Activated T-helper 2 cell treated with anti-CD3 and anti-CD28 coated beads, Interferon-gamma antibody, Interleukin-2, Interleukin-4, amounts not matched to agents 10 μg/mL and 5 μg/mL and 100 μg/mL, durations not matched to agents 14 hours and 24 hours and 36 hours (primary cell): ENCODE measurements at places on chromosomes 7 and 10.

- no peak overlapping the region for H3K4me3 ChIP-seq
- peak overlapping the region; percentile 72 for H3K27ac ChIP-seq
- no peak for DNase-seq
- no peaks in the 10 kb centered on the region for H3K36me3 ChIP-seq
- peaks cover 15% of the 10 kb centered on the region for H3K4me1 ChIP-seq
- H3K27me3 ChIP-seq = no peaks in the 10 kb centered on the region
Measured at GRCh38 chr10:35270100-35270499, 66.2 kb upstream of the CCNY start.

DNA sequence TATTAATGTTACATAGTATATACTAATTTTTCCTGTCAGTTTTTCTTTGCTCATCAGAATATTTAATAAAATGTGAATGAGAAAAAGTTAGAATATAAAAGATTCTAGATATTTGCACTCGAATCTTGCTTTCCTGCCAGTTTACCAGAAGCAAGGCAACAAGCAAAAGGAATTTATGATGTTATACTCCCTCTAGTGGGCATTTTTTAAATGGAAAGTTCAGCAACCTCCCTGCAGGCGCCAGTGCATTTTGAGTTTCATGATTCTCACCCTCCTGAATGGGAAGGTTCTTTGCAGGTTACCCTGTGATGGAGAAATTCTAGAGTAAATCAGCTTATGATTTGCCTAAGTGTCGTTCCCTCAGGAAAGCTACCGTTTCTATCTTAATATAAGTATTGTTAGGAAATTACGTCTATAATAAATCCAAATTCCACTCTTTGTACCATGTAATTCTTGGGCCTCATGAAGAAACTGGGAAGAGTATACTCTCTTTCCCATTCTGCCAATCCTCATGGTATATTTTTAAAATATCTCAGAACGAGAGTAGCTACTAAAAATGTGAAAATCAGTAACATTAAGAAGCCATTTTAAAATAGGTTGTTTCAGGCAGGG lies 350.0 kb downstream of the CRPPA start:
- no peaks in the 10 kb centered on the region for H3K27me3 ChIP-seq
- no peak overlapping the region for H3K27ac ChIP-seq
- no peaks in the 10 kb centered on the region for H3K36me3 ChIP-seq

DNA sequence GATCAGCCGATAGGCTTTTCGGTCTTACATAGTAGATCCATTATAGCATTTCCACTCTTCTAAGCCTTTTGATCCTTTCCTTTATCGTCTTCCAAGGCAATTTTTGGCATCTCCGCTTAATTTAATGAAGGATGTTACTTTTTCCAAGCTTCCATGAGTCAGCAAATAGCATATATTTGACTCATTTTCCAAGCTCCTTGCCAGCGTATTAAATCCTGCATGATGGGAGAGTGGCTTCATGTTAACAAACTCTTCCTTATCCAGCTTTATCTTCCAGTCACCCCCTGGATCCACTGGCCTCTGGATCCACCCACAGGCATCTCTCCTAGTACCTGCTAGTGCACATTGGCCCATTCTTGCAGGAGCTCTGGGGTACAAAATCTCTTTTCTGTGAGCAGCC lies 13.0 kb downstream of the OR9A2 start:
- no peaks in the 10 kb centered on the region for H3K4me1 ChIP-seq
- no peak overlapping the region for H3K4me3 ChIP-seq
- DNase-seq = no peak
- peaks cover 28% of the 10 kb centered on the region for H3K27me3 ChIP-seq

- DNase-seq = no peak
- no peaks in the 10 kb centered on the region for H3K36me3 ChIP-seq
- peaks cover 8% of the 10 kb centered on the region for H3K4me1 ChIP-seq
Measured at GRCh38 chr10:132967540-132967939, 25.2 kb upstream of the CFAP46 start.

GRCh38 chr10:71747039-71747531 lies 26.2 kb downstream of the VSIR start:
- H3K27me3 ChIP-seq = no peaks in the 10 kb centered on the region
- H3K4me3 ChIP-seq = no peak overlapping the region
- H3K36me3 ChIP-seq = peaks cover 62% of the 10 kb centered on the region
- peak overlapping the region; percentile 99 for H3K27ac ChIP-seq

DNA sequence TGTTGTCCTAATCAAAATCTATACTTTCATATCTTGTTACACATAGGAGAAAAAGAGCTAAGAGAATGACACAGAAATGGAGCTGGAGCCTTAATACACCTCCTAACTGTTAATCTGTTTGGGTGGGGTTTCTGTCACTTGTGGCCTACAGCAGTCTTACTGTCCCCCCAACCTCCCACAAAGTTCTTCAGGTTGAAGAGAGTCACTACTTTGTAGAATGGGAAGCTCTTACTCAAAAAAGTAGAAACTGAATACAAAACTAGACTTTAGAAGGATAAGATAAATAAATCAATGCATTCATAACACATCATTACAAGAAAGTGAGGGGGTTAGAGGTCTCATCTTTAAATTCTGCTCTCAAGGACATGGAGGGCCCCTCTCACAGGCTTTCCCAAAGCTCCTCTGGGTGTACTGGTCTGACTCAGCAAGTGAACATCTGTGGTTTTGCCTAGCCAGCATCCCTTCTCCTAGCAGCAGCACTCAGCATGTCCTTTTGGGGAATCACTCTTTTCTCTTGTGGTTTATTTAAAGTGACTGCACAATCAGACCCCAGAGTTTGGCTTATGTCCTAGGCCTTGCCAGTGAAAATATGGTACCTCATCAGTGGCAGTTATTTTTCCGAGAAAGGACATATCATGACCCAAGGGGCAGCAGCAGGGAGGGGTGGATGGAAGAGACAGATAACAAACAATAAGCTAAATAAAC lies 2.0 kb upstream of the BLVRA start:
- H3K4me1 ChIP-seq = peaks cover 32% of the 10 kb centered on the region
- peaks cover 27% of the 10 kb centered on the region for H3K27me3 ChIP-seq
- H3K36me3 ChIP-seq = peaks cover 3% of the 10 kb centered on the region
- H3K27ac ChIP-seq = no peak overlapping the region

DNA sequence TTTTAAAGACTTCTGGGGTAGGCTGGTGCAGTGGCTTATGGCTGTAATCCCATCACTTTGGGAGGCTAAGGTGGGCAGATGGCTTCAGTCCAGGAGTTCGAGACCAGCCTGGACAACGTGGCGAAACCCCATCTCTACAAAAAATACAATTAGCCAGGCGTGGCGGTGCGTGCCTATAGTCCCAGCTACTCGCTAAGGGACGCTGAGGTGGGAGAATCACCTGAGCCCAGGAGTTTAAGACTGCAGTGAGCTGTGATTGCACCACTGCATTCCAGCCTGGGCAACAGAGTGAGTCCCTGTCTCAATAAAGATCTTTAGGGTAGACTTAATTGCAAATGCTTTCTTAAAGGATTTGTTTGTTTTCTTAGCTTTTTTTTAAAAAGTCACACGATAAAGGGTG lies 29.3 kb downstream of the PTPN12 start:
- H3K4me3 ChIP-seq = no peak overlapping the region
- H3K27ac ChIP-seq = no peak overlapping the region
- H3K4me1 ChIP-seq = no peaks in the 10 kb centered on the region
- no peaks in the 10 kb centered on the region for H3K36me3 ChIP-seq
- DNase-seq = no peak
- no peaks in the 10 kb centered on the region for H3K27me3 ChIP-seq

GRCh38 chr10:20494474-20494873 lies 402.6 kb downstream of the NEBL start:
- no peak overlapping the region for H3K4me3 ChIP-seq
- no peak overlapping the region for H3K27ac ChIP-seq
- no peaks in the 10 kb centered on the region for H3K27me3 ChIP-seq
- no peak for DNase-seq
- no peaks in the 10 kb centered on the region for H3K36me3 ChIP-seq
- no peaks in the 10 kb centered on the region for H3K4me1 ChIP-seq

DNA sequence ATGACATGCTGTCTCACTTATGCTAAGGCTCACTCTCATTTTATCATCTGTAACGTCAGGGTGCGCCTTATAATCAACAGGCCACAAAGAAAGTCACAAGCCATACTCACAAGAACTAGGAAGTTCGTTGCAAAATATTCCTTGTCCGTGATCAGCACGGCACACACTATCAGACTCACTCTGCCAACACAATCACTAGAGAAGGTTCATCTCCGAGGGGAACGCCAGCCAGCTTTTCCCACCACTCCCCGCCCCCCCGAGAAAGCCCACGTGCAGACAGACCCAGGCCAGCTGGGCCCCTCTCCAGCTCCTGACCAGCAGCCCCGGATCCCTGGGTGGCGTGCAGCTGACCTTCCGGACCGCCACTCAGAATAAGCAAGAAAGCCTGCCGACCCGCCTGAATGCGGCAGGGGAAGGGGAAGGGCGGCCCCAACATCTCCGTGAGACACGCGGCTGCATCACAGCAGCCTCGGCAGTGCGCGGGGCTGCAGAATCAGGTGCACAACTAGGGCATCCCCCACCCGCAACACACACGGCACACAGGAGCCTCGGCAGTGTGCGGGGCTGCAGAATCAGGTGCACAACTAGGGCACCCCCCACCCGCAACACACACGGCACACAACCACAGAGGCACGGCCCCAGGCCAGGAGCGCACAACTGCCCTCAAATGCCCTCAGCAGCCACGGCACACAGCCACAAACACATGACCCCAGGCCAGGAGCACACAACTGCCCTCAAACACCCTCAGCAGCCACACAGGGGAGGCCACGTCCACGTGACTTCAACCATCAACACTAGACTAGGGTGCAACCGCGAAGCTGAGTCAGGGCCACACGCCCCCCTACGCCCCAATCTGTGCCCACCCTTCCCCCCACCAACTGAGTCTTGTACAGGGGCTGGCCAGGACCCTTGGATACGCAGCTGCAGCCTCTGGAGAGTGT lies 2.5 kb upstream of the GPR146 start:
- H3K4me3 ChIP-seq = no peak overlapping the region
- H3K36me3 ChIP-seq = no peaks in the 10 kb centered on the region
- peaks cover 33% of the 10 kb centered on the region for H3K4me1 ChIP-seq
- no peak for DNase-seq

DNA sequence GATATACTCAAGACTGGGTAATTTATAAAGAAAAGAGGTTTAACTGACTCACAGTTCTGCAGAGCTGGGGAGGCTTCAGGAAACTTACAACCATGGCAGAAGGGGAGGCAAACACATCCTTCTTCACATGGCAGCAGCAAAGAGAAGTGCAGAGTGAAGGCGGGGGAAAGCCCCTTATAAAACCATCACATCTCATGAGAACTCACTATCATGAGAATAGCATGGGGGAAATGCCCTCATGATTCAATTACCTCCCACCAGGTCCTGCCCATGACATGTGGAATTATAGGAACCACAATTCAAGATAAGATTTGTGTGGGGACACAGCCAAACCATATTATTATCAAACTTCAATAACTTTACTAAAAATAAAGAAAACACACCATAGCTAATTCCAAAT lies 30.4 kb upstream of the JAZF1 start:
- H3K36me3 ChIP-seq = no peaks in the 10 kb centered on the region
- H3K4me1 ChIP-seq = peaks cover 20% of the 10 kb centered on the region
- H3K4me3 ChIP-seq = no peak overlapping the region

- no peak overlapping the region for H3K27ac ChIP-seq
- peaks cover 15% of the 10 kb centered on the region for H3K4me1 ChIP-seq
- H3K4me3 ChIP-seq = no peak overlapping the region
- H3K27me3 ChIP-seq = no peaks in the 10 kb centered on the region
- H3K36me3 ChIP-seq = peaks cover 54% of the 10 kb centered on the region
Measured at GRCh38 chr10:114795039-114795438, 26.5 kb upstream of the FHIP2A start.

- no peaks in the 10 kb centered on the region for H3K4me1 ChIP-seq
Measured at GRCh38 chr10:113291413-113291812, 261.4 kb upstream of the HABP2 start.

GRCh38 chr7:23184709-23185359 lies 3.0 kb downstream of the NUP42 start:
- peaks cover 35% of the 10 kb centered on the region for H3K4me1 ChIP-seq
- H3K36me3 ChIP-seq = peaks cover 45% of the 10 kb centered on the region
- no peak overlapping the region for H3K4me3 ChIP-seq
- no peaks in the 10 kb centered on the region for H3K27me3 ChIP-seq
- H3K27ac ChIP-seq = no peak overlapping the region

DNA sequence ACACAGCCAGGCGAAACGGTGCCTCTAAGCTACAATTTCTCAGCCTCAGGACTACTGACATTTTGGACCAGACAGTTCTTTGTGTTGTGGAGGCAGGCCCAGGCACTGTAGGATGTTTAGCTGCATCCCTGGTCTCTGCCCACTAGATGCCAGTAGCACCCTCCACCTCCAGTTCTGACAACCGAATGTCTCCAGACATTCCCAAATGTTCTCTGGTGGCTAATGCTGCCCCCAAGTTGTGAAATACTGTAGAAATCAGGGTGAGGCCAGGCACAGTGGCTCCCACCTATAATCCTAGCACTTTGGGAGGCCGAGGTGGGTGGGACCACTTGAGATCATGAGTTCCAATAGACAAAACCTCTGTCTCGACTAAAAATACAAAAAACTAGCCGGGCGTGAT lies 18.2 kb downstream of the HNRNPF start:
- H3K4me3 ChIP-seq = no peak overlapping the region
- peaks cover 55% of the 10 kb centered on the region for H3K4me1 ChIP-seq
- H3K36me3 ChIP-seq = peaks cover 96% of the 10 kb centered on the region
- peak overlapping the region; percentile 10 for H3K27ac ChIP-seq
- no peak for DNase-seq

GRCh38 chr7:23216021-23216420 lies 30.6 kb upstream of the GPNMB start:
- no peaks in the 10 kb centered on the region for H3K36me3 ChIP-seq
- H3K4me1 ChIP-seq = no peaks in the 10 kb centered on the region
- no peak for DNase-seq
- peaks cover 19% of the 10 kb centered on the region for H3K27me3 ChIP-seq

GRCh38 chr7:125643302-125643701 lies 713.7 kb upstream of the POT1 start:
- H3K4me3 ChIP-seq = no peak overlapping the region
- DNase-seq = no peak
- H3K27me3 ChIP-seq = no peaks in the 10 kb centered on the region
- H3K27ac ChIP-seq = no peak overlapping the region
- no peaks in the 10 kb centered on the region for H3K36me3 ChIP-seq

DNA sequence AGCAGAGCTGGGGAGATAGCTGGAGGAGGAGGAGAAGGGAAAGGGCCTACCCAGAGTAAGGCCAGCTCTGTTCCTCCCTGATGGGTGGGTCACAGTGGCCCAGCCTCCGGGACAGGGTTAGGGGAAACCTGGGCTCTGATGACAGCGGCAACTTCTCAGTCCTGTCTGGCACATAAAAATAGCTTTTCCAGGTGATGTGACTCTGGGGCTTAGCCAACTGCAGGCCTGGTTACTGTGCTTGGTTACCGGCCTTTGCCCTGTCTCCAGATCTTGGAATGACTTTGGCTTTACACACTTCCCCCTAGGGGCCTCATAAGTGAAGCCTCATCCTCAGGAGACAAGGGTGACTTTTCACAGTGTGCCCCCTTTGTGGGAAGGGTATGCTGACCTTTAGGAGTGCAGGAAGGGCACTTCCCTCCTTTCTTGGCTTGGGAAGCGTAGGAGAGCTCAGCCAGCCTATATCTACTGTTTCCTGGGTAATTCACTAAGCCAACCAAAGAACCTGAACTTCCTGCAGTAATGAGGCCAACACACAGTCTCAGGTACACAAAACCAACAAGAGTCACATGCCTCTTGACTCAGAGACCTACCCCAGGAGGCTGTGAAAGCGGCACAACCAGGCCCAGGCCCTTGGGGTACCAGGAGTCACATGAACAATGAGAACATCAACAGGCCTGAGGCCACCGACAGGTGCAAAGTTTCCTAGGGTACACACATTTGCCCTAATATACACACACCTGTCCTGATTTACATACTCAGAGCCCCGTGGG lies 11.7 kb upstream of the HILPDA start:
- no peak for DNase-seq
- H3K4me3 ChIP-seq = no peak overlapping the region
